Fibroblast of skin of back (primary cell): ENCODE measurements at places on chromosomes 11 and 22.
A peak's percentile ranks its signal among the peaks of the same experiment; 100 is the strongest.

DNA sequence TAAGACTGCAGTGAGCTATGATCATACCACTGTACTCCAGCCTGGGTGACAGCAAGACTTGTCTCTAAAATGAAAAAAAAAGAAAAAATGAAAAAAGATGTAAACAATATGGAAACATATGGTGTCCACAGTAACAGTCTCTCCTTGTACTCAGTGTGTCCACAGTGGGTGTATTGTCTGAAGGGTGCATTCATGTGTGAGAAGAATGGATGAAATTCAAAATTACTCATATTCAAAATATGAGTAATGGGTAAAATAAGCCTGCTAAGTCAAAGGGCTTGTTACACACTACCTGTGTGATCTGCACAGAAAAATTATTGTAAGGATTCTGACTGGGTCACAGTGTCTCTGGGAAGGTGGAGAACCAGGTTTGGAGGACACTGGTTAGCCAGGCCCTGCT is 26.9 kb downstream of the PPFIA1 start:
- DNase-seq, result peak; percentile 66

- DNase-seq, result peak; percentile 22
These were observed 745.7 kb downstream of the FAM181B start for GRCh38 chr11:81987829-81988472.

DNA sequence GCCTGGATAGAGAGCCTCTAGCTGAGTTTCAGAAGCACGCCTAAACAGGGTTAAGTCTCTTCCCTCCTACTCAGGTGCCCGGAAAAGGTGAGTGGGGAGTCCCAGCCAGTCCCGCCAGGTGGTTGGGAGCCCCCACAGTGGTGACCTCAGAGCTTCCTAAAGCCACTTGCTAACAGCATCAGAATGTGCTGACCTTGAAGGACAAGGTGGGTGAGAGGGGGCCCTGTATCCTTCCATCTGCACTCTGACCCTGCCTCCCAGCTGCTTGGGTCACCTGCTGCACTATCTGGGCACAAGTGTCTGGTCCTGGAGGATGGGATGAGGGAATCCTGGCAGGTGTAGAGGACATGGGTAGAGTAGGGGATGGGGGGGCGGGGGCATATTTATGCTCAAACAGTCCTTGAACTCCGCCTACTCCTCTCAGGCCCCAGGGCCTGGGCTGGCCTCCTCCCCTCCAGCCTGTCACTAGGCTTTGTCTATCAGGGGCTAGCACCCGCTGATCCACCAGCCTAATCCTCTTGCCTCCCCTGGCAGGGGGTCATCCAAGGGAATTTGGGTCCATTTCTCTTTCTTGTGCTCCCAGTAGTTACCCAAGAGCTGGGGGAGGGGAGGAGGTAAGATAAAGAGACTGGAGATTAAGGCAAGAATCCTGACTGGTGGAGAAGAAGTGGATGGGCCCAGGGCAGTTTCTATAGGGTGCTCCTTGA is 3.4 kb downstream of the USP2 start:
- DNase-seq, result no peak

- no peak for DNase-seq
These were observed 225.0 kb downstream of the JRKL start for GRCh38 chr11:96614846-96615245.

DNA sequence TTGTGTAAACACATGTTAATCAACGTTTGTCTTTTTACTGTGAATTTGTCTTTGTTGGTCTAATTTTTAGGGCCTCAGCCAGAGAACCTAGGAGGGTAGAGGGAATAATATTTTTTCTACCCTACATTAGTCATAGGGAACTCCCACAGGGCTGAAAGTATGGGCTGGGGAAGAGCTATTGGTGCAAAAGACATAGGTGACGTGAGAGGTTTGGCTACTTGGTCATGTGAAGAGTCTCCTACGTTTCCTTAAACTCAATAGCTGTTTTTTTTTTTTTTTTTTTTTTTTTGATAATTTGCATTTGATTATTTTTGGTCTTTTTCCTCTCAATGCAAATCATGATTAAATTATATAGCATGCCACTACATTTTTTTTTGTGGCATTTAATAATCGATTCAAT is 15.9 kb upstream of the MMP7 start:
- peak; percentile 51 for DNase-seq

DNA sequence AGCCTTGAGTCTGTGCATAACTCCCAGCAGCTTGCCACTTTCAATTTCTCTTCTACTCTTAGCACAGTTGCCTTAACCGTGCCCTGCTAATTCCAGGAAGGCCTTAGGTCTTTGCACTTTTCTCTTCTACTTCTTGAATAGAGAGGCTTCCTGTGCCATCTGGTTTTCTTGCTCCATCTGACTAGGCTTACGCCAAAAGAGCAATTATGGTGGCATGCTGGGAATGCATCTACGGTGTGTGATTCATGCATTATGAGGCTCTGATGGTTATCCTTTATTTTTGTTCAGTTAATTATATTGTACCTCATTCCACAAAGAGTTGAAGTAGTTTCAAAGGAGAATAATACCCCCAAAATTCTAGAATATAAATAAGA is 29.4 kb downstream of the SIK2 start:
- DNase-seq, result peak; percentile 74

GRCh38 chr11:125062218-125062930 is 731 bp upstream of the SLC37A2 start:
- no peak for DNase-seq

DNA sequence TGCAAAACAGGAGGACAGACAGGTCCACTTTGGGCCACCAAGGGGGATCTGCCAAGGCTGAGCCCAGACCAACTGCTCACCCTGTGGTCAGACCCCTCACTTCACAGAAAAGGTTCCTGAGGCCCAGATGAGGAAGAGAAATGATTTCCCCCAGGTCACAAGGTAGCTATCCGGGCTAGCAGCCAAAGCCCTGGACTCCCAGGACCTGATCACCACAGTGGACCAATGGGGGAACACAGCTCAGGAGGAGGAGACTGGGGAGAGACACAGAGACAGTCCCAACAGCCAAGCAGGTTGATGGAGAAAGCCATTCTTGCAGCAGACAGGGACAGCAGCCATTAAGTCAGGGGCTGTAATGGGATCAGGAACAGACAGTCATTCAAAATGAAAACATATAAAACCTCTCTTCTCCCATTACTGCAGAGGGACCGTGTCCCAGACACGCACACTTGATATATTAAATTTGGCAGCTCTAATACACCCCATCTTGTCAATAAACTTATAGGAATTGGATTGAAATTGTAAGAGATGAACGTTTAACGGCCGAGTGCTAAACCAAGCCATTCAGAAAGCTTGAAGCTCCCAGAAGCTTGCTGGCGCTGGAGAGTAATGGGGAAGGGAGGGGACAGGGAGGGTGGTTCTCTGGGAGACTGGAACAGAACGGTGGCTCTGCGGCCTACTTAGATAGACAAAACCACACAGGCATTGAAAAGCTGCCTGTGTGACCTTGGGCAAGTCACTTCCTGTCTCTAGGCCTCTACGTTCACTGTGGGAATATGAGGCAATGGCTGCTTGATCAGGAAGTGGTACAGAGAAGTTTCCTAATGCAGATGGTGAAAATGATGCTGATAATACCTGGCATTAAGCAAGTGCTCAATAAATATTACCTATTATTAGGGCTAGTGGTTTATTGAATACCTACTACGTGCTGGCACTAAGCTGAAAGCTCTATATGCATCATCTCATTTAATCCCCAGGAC is 16.0 kb downstream of the ZMAT5 start:
- DNase-seq, result no peak
